ENCODE measurements at places on chromosomes 12 and 14. TPM values are rescaled to one million over a fixed set of nuclear protein-coding genes. Genes with fewer than 3 reads are reported as not detected.

LYZ gene
- 591 TPM for total RNA-seq

SERPINA12 gene
- not detected for total RNA-seq

IL26 gene
- total RNA-seq: not detected

DNA sequence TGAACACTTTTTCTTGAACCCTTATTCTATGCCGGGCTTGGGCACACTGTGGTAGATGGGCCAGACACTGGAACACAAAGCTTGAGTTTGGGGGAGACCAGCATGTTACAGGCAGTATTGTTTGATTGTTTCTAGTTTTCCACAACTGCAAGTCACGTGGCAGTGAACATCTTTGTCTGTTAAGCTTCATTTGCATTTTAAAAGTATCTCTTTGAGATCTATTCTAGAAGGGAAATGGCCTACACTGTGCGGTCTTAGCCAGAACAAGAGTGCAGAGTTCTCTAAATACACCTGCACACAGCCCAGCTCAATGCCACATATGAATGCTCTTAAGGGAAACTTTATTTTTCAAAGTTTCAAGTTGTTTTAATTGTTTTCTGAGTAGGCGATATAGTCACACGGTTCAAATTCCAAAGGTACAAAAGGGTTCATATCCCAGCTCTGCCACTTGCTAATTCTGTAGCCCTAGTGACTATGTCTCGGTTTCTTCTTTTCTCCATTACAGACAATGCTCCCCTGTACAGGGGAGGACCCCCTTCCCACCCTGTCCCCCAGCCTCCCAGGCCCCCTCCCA lies 24.9 kb downstream of the RIN3 start:
- H3K27me3 ChIP-seq: no peaks in the 10 kb centered on the region
- H3K4me3 ChIP-seq: no peak overlapping the region
- H3K36me3 ChIP-seq: no peaks in the 10 kb centered on the region
- no peak overlapping the region for H3K27ac ChIP-seq

DNA sequence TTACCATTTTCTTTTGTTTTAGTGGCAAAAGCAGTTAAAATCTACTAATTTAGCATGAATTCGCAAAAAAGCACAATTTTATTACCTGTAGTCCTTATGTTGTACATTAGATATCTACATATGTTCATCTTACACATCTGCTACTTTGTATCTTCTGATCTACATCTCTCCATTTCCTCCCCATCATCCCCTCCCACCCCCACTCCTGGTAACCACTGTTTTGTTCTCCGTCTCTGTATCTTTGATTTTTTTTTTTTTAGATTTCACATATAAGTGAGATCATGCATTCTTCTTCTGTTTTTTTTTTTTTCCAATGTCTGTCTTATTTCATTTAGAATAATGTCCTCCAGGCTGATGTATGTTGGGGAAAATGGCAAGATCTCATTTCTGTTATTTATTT lies 922.7 kb downstream of the VRK1 start:
- no peak overlapping the region for H3K4me3 ChIP-seq
- no peak overlapping the region for H3K27ac ChIP-seq
- no peaks in the 10 kb centered on the region for H3K27me3 ChIP-seq
- H3K4me1 ChIP-seq: no peaks in the 10 kb centered on the region

GRCh38 chr12:75984577-75985182 lies 46.9 kb downstream of the PHLDA1 start:
- no peaks in the 10 kb centered on the region for H3K36me3 ChIP-seq
- H3K4me1 ChIP-seq: peaks cover 24% of the 10 kb centered on the region
- H3K27ac ChIP-seq: no peak overlapping the region

DNA sequence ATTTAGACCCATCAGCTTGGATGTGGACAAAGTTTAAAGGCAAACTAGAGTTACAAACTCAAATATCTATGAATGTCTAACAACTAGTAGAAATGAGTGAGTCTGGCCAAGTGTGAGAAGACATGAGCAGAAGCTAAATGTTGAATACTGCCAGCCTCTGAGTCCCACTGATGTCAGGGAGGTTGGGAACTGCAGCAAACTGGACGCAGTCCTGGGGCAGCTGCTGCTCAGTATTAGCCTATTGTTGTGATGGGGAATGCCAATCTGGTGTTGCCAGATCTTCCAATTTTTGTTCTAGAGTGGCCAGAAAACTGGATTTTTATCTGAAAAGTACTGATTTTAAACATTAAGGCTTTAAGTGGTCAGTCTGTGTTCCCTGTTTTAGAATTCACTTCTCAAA lies 770.4 kb upstream of the STXBP6 start:
- H3K27ac ChIP-seq: no peak overlapping the region
- no peak for DNase-seq
- H3K4me1 ChIP-seq: no peaks in the 10 kb centered on the region
- H3K4me3 ChIP-seq: no peak overlapping the region
- no peaks in the 10 kb centered on the region for H3K36me3 ChIP-seq

DNA sequence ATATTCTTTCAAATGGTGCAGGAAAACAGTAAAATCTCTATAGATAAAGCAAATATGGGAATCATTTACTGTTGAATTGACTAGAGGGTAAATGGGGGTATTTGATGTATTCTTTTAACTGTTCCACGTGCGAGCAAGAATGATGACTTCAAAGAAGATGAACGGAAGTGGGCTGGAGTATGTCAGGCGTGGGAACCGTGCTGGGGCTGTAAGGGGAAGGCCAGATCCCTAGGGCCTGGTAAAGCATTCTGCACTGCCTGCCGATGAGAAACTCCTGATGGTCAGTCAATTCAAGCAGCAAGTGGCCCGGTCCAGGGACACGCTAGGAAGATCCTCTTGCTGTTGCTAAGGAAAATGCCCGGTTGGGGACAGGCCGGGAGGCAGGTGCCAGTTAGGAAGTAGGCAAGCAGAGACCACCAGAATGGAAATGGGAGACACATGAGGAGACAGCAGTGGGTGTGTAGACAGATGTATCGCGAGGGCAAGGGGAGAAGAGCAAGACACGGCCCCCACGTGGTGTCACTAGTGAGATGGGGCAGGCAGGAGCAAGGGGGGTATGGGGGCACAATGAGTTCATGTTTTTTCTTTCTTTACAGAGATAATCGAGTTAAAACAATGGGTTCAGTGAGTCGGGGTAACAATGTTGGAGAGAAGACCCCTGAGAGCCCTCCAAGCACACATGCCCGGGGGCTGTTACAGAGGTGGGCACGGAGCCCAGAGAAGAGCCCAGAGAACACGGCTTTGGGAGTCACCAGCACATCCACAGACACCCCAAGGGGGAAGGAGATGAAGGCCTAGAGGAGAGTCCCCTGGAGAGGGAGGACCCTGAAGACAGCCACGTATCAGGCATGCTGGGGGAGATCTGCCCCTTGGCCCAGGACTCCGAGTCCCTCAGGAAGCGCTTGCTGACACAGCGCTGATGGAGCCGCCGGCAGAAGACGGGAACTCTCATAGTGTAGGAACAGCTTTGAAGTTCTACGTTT lies 37.2 kb downstream of the FBXO21 start:
- DNase-seq: no peak
- H3K27ac ChIP-seq: no peak overlapping the region
- no peak overlapping the region for H3K4me3 ChIP-seq

DNA sequence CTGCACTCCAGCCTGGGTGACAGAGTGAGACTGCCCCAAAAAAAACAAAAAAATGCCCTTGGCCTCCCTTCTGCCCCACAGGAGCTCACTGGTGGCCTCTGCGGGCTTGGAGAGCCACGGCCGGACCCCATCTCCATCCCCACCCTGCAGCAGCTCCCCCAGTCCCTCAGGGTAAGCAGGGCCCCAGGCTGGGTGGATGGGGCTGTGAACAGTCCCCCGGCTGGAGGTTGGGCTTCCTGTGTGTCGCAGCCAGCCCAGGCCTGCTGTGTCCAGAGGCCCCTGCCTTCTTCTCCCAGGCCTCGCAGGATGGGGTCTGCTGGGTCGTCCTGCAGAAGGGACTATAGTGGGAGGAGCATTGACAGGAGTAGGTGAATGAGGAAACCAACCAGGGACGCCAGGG lies 15.4 kb upstream of the PUS1 start:
- no peaks in the 10 kb centered on the region for H3K27me3 ChIP-seq
- no peaks in the 10 kb centered on the region for H3K4me1 ChIP-seq
- DNase-seq: no peak
- H3K36me3 ChIP-seq: peaks cover 89% of the 10 kb centered on the region
- no peak overlapping the region for H3K27ac ChIP-seq
- H3K4me3 ChIP-seq: no peak overlapping the region

- H3K27me3 ChIP-seq: no peaks in the 10 kb centered on the region
- no peaks in the 10 kb centered on the region for H3K4me1 ChIP-seq
- H3K27ac ChIP-seq: no peak overlapping the region
- no peak for DNase-seq
Observed at GRCh38 chr12:51127050-51127729, 43.8 kb upstream of the CSRNP2 start.
